ENCODE measurements at places on chromosomes 7 and 10.
A peak's percentile ranks its signal among the peaks of the same experiment; 100 is the strongest.

GRCh38 chr10:14995964-14996565 lies 36.9 kb downstream of the MEIG1 start:
- no peak for DNase-seq

GRCh38 chr10:49272251-49273081 lies 26.5 kb upstream of the C10orf71 start:
- DNase-seq: no peak

- no peak for DNase-seq
Measured at GRCh38 chr7:28470344-28470743, 58.0 kb downstream of the CREB5 start.

DNA sequence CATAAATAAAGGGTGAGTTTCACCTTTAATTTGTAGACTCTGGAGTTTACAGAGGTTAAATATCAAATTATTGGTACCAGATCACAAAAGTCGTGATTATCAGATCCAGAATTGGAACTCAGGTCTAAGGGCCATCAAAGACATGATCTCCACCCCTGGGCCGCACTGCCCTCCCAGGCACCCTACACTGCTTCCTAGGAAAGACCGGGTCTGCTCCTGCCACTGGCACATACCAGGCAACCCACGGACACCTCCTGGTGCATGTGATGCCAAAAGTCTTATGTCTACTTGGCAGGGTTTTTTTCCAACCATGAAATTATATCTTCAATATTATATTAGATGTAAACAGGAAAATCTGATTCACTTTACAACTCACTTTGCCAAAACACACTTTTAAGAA lies 452.8 kb downstream of the PTPRN2 start:
- no peak for DNase-seq

GRCh38 chr10:26391701-26392695 lies 46.1 kb upstream of the APBB1IP start:
- no peak for DNase-seq

DNA sequence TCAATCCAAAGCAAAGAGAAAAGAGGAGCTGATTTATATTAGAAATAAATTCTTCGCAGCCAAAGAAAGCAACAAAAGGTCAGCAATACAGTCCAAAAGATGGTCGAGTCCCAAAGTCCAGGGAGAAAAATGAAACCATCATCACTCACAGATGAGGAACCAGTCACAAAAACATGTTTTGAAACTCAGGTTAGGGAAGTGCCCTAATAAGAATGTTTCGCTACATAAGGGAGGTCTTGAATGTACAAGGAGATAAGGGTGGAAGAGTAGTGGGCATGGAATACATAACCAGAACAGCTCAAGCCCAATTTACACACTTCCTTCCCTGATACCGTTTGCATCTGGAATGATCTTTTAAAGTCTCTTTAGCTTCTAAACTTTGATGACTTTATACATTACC lies 53.6 kb downstream of the VPS41 start:
- no peak for DNase-seq

- no peak for DNase-seq
Measured at GRCh38 chr10:31262672-31263071, 56.3 kb upstream of the ZEB1 start.

DNA sequence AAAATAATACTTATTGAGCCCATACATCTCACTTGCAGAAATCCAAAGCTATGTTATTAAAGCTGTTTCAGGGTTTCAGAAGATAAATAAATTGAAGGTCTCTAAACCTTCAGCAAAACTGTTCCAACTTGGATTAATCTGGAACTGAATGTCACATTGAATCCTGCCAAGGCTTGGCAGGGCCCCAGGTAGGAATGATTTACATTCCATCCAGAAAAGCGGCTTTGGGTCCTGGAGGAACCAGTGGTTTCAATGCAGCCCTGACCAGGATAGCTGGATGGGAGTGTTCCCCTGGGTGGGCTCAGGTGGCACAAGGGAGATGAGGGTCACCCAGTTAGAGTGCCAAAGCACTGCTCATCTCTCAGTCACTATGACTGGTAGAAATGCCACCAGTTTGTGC lies 37.0 kb upstream of the TMEM72 start:
- no peak for DNase-seq

DNA sequence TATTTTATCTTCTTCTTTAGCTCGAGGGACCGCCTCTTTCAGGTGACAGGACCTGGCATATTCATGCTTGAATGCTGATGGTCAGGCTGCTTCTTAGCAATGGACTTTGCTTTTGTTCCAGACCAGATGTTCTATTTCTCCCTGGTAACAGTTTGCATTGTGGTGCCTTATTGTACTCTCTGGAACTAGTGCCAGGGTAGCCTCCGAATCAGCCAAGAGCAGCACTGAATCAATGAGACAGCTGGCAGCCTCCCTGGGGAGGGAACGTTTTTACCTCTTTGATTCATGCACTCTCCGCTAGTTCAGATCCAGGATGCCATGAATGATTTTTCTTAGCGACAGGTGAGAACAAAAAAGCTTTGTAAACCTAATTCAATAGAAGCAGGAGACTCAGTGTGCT lies 54.1 kb upstream of the NXPH1 start:
- no peak for DNase-seq

DNA sequence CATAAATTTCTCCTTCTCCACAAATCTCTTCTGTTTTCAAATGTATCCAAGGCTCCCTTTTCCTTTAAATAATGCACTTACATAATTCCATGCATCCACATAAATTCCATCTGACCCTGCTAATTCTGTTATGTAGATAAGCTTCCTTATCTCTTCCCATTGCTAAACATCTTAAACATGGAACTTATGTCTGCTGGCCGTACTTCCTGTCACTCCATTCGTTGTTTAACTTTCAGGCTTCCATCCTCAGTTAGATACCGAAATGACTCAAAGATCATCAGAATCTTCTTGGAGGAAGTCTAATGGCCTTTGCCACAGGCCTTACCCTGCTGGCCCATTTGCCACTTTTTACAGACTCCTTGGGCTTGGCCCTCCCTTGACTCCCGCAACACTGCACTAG lies 330.9 kb downstream of the GFRA1 start:
- DNase-seq: no peak

- DNase-seq: no peak
Measured at GRCh38 chr7:22548313-22548712, 48.3 kb upstream of the STEAP1B start.

DNA sequence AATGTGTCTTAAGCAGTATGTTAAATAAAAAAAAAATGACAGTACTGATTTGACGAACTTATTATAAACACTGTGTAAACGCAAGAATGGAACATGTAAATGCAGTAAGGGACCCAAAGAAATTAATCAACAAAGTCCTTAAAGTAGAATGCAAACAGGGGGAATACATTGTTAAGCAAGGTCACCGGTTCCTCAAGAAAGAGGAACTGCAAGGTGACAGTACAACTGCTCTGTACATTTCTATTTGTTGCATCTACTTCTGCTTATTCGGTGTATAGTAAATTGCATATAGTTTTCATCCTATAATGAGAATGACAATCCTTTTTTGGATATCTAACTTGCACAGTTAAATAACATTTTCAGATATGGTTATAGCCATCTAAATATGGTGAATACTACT lies 387.0 kb upstream of the SEMA3D start:
- DNase-seq: no peak

GRCh38 chr10:17643755-17644484 lies at the start of gene STAM:
Gene STAM (plus strand): TSS chr10:17644151. CDS start chr10:17644340, 189 bp downstream.
- DNase-seq: peak; percentile 94

DNA sequence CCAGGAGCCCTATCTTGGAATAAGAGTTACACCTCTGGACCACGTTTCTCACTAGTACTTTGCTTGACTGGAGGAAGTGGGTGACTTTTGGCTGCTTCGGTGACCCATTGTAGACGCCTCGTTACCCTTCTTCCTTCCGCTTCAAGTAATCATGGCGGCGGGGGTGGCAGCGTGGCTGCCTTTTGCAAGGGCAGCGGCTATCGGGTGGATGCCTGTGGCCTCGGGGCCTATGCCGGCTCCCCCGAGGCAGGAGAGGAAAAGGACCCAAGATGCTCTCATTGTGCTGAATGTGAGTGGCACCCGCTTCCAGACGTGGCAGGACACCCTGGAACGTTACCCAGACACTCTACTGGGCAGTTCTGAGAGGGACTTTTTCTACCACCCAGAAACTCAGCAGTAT lies 1.5 kb downstream of the KCND2 start:
- no peak for DNase-seq

- no peak for DNase-seq
Measured at GRCh38 chr7:116271963-116272886, 61.9 kb downstream of the TES start.
